Activated naive CD8-positive, alpha-beta T cell treated with anti-CD3 and anti-CD28 coated beads for 36 hours (primary cell): ENCODE measurements at places on chromosomes 4 and X. TPM values are rescaled to one million over a fixed set of nuclear protein-coding genes. Genes with fewer than 3 reads are reported as not detected.

NHS gene
- 25.8 TPM for total RNA-seq

GPR119 gene
- total RNA-seq, result not detected

CSN1S1 gene
- not detected for total RNA-seq

LIMCH1 gene
- not detected for total RNA-seq

- no peaks in the 10 kb centered on the region for H3K27me3 ChIP-seq
- H3K27ac ChIP-seq, result no peak overlapping the region
- no peaks in the 10 kb centered on the region for H3K4me1 ChIP-seq
- no peaks in the 10 kb centered on the region for H3K36me3 ChIP-seq
These were observed 570.3 kb downstream of the ADGRL3 start for GRCh38 chr4:61770456-61770855.

DNA sequence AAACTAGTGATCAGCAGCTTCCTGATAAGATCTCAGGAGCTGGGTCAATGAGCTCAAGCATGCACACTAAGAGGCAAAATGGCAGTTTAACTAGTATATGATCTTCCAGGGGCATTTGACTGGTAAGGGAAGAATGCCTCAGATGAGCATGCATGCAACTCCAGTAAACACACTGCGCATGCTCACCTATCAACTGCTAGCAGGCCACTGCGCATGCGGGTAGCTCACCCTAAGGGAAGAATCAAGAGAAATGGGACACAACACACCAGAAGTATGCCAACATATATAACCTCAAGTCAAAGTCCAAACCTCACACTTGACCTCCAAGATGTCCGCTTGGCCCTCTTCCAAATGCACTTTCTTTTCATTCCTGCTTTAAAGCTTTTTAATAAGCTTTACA, 1004.0 kb downstream of the ADGRL3 start:
- no peaks in the 10 kb centered on the region for H3K4me1 ChIP-seq
- no peak overlapping the region for H3K27ac ChIP-seq
- DNase-seq, result no peak
- H3K27me3 ChIP-seq, result no peaks in the 10 kb centered on the region
- H3K4me3 ChIP-seq, result no peak overlapping the region

ASB12 gene
- total RNA-seq, result 0.16 TPM

MAGEA12 gene
- total RNA-seq, result not detected

COL25A1 gene
- 0.36 TPM for total RNA-seq

UGT2B17 gene
- not detected for total RNA-seq

DNA sequence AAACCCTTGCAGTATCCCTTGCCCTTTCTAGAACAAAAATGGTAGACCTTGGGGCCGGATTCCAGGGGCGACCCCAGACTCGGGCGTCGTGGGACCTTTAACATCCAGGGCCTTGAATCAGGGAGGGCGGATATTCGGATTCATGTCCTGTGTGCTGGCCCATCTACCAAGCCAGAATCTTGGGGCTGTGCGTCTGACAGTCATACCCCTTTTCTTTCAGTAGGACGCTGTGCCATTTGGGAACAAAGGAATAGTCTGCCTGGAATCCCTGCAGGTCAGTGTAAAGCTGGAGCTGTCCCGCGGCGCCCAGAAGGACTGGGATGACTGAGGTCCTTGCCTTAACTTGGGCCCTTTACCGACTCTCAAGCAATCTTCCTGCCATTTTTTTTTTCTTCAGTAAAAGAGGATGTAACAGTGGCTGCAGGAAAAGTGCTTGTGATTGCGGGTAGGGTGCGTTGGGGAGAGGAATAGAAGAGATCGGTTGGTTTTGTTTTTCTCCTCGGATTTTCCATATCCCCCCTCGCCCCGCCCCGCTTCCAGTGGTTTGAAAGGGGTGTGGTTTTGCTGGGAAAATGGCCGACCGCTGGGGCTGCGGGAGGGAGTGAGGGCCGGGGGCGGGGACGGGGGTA, 518 bp downstream of the ARMCX1 start:
- H3K36me3 ChIP-seq, result peaks cover 9% of the 10 kb centered on the region
- peak overlapping the region; percentile 81 for H3K4me3 ChIP-seq
- DNase-seq, result no peak
- H3K27me3 ChIP-seq, result peaks cover 4% of the 10 kb centered on the region
- peaks cover 4% of the 10 kb centered on the region for H3K4me1 ChIP-seq

NMU gene
- 0.56 TPM for total RNA-seq

GRCh38 chr4:176810481-176811249, 17.9 kb upstream of the VEGFC start:
- H3K27me3 ChIP-seq, result no peaks in the 10 kb centered on the region
- H3K36me3 ChIP-seq, result no peaks in the 10 kb centered on the region
- H3K4me1 ChIP-seq, result no peaks in the 10 kb centered on the region
- H3K27ac ChIP-seq, result no peak overlapping the region

DNA sequence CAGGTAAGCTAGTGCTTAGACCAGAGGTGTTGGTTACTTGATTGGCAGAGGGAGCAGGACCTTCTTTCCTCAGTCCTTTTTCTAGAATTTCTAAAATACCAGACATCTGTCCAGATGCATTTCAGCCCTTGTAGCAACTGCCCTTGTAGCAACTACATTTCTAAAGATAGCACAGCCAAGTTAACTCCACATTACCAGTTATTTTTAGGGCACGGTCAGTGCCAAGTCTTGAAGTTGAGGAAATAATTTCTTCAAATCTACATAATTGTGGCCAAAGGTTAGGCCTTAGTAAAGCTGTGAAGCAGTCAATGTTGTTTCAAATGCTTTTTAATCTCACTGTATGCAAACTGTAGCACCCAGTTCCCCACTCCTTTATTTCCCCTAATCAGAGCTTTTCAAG, 62.9 kb downstream of the MID1IP1 start:
- H3K27ac ChIP-seq, result no peak overlapping the region
- peaks cover 14% of the 10 kb centered on the region for H3K4me1 ChIP-seq
- no peaks in the 10 kb centered on the region for H3K36me3 ChIP-seq
- no peaks in the 10 kb centered on the region for H3K27me3 ChIP-seq
- H3K4me3 ChIP-seq, result no peak overlapping the region

DNA sequence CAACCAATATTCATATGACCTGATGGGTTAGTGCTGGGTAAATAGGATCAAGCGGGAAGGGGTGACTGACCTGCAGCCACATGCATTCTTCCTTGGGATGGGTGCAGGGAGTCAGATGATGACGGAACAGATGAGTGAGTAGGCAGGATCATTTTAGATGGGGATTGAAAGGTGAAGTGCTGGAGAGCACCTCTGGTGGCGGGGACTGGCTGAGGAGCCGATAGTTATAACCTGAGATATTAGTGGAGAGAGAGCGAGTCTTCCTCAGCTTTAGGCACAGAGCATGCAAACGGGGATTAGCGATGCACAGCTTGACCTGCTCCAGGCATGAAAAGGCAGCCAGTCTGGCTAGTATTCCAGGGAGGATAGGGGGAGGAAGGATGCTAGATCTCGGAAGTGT, 99.1 kb downstream of the AFF1 start:
- H3K4me1 ChIP-seq, result peaks cover 40% of the 10 kb centered on the region
- no peak for DNase-seq
- H3K27me3 ChIP-seq, result no peaks in the 10 kb centered on the region
- no peaks in the 10 kb centered on the region for H3K36me3 ChIP-seq

DNA sequence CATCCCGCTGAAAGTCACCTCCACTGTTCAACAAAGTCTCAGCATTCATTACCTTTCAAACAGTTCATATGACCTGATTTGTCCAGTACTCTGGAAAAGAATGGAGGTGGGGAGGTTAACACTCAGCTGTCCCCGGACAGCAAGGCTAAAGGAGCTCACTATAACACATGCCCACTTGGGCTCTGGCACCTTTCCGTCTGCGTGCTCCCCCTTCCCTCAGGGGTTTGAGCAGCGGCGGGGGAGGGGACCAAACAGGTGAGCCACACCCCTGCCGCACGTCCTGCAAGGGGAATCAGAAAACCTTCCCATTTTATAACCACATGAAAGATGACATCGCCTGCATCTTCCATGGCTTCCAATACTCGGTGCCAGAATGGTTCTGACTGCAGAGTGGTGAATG, 39.9 kb upstream of the NFXL1 start:
- no peak overlapping the region for H3K27ac ChIP-seq
- no peak for DNase-seq
- H3K36me3 ChIP-seq, result no peaks in the 10 kb centered on the region
- H3K27me3 ChIP-seq, result no peaks in the 10 kb centered on the region

DNA sequence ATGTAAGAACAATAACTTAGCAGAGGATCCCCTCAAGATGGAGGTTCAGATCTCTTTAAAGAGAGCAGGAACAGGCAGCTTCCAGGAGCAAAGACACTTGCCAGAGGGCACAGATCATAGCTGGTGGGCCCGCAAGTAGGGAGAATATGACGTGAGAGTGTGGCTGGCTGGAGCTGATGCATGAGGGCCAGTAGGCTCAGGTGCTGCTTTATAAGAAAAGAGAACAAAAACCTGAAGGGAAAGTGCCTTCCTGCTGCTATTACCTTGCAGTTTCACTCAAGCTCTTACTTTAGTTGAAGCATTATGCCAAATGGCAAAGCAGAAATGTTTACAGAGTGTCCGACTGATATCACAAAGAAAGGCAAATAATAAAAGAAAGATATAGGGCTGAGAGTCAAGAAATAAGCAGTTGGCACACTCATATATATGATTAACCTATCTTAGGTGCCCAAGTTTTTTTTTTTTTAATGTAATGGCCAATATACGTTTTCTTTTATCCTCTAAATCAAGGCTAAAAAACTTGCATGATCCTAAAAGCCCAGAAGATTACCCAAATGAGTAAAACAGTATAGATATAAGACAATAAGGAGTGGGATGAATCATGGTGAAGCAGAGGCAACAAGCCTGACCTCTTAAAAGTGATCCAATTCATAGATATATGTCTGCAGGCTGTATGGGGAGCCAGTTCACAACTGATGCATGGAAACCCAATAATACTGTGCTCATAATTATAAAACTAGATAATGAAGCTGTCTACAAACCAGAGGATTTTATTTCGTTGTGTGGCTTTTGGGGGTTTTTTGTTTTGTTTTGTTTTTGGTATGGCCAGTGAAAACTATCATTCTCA, 12.6 kb downstream of the NR0B1 start:
- H3K27me3 ChIP-seq, result no peaks in the 10 kb centered on the region
- no peak for DNase-seq
- no peak overlapping the region for H3K4me3 ChIP-seq
- H3K36me3 ChIP-seq, result no peaks in the 10 kb centered on the region

KIAA1210 gene
- total RNA-seq, result not detected

GRCh38 chr4:170111085-170111484, 21.3 kb upstream of the AADAT start:
- peaks cover 8% of the 10 kb centered on the region for H3K27me3 ChIP-seq
- H3K4me1 ChIP-seq, result no peaks in the 10 kb centered on the region
- no peak overlapping the region for H3K4me3 ChIP-seq
- DNase-seq, result no peak
- no peaks in the 10 kb centered on the region for H3K36me3 ChIP-seq

DNA sequence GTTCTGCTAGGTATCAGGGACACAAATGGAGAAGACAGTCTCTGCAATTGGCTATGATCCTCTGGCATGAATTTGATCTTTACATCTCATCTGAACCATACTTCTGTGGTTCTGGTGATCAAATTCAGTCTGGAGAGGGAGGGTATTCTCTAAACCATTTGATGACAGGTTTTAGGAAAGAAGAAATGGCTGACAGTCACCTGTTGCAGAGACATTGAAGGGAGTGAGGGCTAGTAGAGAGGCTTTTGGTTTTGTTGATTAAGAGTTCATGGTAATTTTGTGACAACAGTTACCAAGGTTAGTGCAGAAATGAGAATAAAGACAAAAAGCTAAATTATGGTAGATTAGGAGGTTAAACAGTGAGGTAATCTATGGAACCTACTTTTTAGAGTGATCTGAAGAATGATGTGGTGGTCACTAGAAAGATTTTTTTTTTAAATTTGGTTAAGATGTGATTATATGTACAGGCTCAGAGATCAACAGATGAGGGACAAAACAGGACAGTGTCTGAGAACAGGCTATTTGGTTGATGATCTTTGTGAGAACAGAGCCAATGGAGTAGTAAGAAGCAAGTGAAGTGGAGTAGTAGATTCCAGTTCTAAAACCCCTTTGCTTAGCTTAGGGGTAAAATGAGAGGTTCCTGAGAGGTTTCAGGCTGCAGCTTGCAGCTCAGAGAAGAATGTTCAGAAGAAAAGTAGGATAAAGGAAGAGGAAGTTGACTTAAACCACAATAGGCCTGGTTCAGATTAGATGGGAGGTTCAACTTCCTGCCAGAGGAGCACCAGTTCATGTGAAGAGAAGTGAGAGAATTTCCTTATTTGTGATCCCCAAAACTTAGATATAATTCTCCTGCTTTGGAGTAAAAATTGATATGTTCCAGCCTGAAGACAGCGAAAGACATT, 34.7 kb downstream of the VSIG4 start:
- H3K36me3 ChIP-seq, result peaks cover 23% of the 10 kb centered on the region
- H3K4me1 ChIP-seq, result peaks cover 52% of the 10 kb centered on the region
- DNase-seq, result no peak
- no peaks in the 10 kb centered on the region for H3K27me3 ChIP-seq
- peak overlapping the region; percentile 80 for H3K27ac ChIP-seq

BTC gene
- total RNA-seq, result not detected

DNA sequence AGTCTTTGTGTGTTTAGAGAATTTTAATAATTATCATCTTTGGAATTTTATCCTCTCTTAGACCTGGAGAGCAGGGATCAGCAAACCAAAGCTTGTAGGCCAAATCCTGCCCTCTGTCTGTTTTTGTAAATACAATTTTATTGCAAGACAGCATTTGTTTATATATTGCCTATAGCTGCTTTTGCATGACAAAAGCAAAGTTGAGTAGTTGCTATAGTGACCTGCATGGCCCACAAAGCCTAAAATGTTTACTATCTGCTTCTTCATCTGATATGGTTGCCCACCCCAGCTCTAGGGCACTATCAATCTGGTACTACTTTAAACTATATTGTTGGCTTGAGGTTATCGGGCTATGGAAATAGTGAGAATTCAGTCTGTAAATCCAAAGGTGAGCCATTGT, 80.3 kb downstream of the GPAT3 start:
- DNase-seq, result no peak
- no peak overlapping the region for H3K4me3 ChIP-seq
- peaks cover 3% of the 10 kb centered on the region for H3K36me3 ChIP-seq
- H3K27ac ChIP-seq, result no peak overlapping the region

GRCh38 chrX:2717312-2717711, 26.2 kb downstream of the CD99 start:
- peaks cover 37% of the 10 kb centered on the region for H3K4me1 ChIP-seq
- DNase-seq, result no peak
- H3K27ac ChIP-seq, result peak overlapping the region; percentile 69
- no peaks in the 10 kb centered on the region for H3K27me3 ChIP-seq

PPP1R2C gene
- not detected for total RNA-seq

GRCh38 chrX:13669246-13669737, 16.4 kb downstream of the TCEANC start:
- H3K27me3 ChIP-seq, result no peaks in the 10 kb centered on the region
- H3K27ac ChIP-seq, result peak overlapping the region; percentile 87
- no peak overlapping the region for H3K4me3 ChIP-seq
- peaks cover 15% of the 10 kb centered on the region for H3K4me1 ChIP-seq
- DNase-seq, result peak; percentile 53

ZAR1 gene
- not detected for total RNA-seq

DNA sequence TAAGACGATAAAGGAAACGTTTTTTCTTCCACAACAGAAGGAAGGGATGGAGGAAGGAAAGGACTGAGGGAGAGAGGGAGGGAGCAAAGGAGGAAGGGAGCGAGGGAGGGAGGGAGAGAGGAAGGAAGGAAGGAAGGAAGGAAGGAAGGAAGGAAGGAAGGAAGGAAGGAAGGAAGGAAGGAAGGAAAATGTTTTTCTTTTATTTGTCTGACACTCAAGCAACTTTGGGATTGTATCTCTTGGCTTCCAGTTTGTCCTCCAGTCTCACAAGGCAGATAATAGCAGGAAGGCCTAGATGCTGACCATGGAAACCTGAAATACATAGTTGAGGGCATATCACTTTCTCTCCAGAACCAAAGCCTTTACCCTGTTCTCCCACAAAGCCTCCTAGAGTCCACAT, 226.7 kb downstream of the ZNF674 start:
- no peaks in the 10 kb centered on the region for H3K27me3 ChIP-seq
- no peak for DNase-seq
- H3K4me3 ChIP-seq, result no peak overlapping the region
- peaks cover 28% of the 10 kb centered on the region for H3K4me1 ChIP-seq
